ENCODE measurements at places on chromosomes 16 and 17.

GRCh38 chr17:7844292-7845154 lies 10.3 kb upstream of the TMEM88 start:
- peak; percentile 86 for DNase-seq

DNA sequence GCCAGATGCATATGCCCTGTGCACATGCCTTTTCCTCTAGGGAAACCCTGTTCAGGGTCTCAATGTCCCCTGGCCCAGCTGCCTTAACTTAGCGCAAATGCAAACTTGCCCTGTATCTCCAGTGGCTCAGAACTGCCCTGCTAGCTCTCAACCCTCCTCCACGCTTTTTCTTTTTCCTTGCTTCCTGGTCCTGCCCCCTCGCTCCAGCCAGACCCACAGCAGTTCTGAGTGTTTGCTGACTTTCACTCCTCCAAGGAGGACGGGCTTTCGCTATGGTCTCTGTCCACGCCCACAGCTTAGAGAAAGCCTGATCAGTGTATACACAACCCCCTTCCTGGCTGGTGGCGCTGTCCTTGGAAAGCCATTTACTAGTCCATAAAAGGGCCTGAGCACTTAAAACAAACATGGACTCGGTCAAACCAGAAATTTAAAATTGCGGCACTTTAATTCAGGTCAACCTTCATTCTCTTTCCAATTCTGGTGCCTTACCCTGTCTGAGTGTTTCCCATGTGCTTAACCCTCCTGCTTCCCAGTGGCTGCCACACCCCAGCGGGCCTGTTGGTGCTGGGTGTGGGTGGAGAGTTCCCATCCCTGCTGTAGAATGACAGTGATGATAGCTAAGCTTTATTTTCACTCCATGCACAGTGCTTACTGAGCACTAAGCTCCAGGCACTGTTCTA lies 15.6 kb upstream of the TMEM98 start:
- peak; percentile 88 for DNase-seq

- DNase-seq: no peak
Measured at GRCh38 chr17:36856903-36857381, 80.3 kb upstream of the LHX1 start.

DNA sequence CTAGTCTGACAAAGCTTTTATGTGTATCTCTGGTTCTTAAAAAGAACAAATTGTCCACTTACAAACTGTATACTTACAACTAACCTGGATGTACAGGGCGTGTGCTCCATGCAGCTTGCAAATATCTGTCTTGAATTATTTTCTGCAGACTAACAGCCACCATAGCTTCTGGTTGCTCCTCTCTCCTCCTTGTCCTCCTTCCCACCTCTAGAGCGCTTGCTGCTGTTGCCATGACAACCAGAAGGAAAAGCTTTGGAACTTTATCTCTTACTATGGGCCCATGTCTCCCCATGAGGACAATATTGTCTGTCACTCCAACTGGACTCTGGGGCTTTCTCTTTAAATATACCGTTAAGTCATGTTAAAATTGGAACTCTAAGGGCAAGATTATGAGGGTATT lies 71.5 kb upstream of the DHX40 start:
- no peak for DNase-seq

DNA sequence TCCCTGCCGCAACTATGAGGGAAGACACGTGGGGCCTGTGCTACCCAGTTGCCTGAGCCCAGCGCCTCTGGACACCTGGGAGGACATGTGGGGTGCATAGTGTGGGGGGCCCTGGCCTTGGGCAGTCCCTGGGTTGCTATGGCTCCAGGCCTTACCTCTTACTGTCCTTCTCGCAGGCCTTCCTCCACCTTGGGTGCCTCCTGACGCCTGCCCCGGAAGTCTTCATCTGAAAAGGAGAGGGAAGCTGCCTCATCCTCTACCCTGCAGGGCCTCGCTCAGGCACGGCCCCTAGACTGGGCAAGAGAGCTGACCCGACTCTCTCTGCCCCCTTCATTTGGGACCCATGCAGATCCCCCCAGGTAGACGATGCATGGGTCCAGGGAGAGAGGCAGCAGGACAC lies 16.5 kb upstream of the MRPS23 start:
- no peak for DNase-seq

DNA sequence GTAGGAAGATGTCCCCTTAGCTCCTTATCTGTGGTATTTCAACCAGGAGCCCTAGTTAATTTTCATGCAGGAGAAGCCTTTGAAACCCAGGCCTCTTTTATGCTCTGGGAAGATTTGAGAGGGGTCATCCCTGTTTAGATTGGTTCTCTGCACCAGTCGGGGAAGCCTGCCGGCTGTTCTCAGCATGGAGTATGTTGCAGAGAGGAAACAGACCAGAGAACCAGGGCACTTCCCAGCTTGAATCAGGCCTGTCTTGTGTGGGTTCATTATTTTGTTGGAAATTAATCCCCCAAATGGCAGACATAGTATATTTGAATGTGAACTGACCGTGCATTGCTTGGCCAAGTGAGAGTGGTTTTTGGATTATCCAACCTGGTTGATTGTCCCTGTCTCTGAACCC lies 1082.1 kb upstream of the RBFOX1 start:
- no peak for DNase-seq

DNA sequence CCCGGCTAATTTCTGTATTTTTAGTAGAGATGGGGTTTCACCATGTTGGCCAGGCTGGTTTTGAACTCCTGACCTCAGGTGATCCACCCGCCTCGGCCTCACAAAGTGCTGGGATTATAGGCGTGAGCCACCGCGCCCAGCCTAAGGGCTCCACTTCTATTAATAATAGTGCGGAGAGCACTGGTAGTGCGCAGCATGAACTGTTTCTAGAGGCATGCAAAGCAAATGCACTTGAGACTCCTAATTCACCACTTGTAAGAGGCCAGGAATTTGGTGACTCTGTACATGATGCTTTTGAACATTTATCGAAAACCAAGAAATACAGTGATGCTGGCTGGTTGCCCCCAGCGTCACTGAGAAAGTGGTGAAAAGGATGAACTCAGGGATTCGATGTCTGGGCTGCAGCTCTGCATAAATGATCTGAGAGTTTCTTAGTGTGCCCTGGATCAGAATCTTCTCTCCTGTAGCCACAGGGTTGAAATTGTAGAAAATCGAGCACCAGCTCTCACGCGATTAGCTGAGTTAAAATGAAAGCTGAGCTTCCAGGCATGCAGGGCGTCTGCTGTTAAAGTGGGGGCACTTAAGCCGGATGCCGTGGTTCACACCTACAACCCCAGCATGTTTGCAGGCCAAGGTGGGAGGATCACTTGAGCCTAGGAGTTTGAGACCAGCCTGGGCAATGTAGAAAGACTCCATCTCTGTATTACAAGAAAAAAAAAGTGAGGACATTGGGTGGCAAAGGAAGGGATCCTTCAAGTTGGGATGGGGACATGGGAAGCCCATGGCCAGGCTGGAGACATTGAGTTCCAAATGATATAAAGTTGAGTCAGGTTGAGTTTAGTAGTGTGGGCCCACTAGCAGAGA lies 4.8 kb downstream of the RNF213 start:
- DNase-seq: no peak

DNA sequence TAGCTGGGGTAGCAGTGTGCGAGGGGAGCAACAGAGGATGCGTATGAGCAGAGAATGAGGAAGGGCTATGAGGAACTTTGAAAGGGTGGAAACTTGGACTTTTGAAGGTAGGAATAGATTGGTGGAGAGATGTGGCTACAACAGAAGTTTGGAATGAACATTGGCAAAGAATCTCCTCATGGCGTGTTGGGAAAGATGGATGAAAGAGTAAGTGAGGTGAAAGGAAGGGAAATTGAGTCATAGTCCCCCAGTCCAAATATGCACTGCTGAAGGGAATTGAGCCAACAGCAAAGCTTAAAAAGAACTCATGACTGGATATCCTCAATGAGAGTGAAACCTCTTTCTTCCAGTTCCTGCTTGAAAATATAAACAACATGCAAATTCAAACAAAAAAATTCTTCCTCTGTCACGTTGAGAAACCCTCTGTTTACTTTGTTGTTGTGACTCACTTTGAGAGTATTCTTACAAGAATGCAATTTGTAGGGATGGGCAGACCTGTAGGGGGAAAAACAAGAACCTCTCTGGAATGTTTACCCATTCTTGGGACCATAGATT lies 313.2 kb upstream of the KCNJ16 start:
- DNase-seq: no peak

GRCh38 chr16:62751218-62751617 lies 715.0 kb upstream of the CDH8 start:
- no peak for DNase-seq

DNA sequence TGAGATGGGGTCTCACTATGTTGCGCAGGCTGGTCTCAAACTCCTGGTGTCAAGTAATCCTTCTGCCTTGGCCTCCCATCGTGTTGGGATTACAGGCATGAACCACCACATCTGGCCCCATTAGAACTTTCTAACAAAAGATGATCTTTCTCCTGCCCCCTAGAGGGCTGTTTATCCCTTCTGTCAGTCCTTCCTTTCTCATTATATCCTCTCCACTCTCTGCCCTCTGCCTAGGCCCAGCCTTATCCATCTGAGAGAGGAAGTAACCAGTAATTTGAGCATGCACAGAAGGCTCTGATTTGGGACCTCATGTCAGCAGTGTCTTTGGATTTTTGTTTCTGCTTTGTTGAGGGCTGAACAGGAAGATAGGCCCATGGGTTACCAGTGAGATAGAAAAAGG lies 4.4 kb upstream of the DHX40 start:
- DNase-seq: peak; percentile 55

DNA sequence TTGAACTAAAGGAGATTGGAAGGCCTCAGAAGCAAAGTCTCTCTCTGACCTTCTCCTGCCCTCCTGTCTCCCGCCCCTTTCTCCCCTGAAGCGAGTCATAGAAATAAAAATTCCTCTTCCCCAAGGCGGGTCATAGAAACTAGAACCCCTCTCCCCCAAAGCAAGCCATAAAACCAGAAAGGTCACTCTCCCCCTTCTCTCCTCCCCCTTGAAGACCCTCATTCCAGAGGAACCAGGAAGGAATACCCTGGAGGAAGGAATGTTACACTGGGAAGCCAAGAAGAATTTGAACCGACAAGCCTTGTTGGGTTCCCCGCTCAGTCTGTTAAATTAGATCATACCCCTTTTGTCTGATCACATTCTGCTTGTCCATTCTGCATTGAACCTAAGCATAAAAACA lies 2.7 kb upstream of the GJC1 start:
- DNase-seq: no peak

- no peak for DNase-seq
Measured at GRCh38 chr17:48258331-48258730, 150.8 kb downstream of the SNX11 start.

GRCh38 chr16:78895681-78896080 lies 704.9 kb downstream of the MAF start:
- DNase-seq: no peak

DNA sequence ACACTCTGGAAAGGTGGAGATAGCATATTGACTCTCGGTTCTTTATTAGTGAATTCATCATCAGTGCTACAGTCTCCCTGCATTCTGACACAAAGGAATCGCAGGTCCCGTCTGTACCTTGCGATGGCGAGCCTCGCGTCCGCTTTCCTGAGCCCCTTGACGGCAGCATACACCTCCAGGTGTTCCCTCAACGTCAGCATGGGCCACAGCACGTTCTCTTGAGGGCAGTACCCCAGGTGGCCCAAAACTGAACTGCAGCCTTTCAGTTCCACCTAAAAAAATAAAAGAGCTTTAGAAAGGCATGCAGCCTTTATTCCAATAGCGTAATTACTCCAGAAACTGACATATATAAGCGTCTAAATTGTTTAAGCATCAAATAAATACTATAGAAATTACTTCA lies 24.2 kb upstream of the ABCA9 start:
- peak; percentile 59 for DNase-seq

GRCh38 chr17:49546546-49547535 lies 28.8 kb upstream of the NXPH3 start:
- no peak for DNase-seq

GRCh38 chr17:14744761-14745473 lies 444.0 kb downstream of the HS3ST3B1 start:
- peak; percentile 54 for DNase-seq

GRCh38 chr17:35766903-35767510 lies 6.3 kb downstream of the C17orf50 start:
- peak; percentile 72 for DNase-seq

DNA sequence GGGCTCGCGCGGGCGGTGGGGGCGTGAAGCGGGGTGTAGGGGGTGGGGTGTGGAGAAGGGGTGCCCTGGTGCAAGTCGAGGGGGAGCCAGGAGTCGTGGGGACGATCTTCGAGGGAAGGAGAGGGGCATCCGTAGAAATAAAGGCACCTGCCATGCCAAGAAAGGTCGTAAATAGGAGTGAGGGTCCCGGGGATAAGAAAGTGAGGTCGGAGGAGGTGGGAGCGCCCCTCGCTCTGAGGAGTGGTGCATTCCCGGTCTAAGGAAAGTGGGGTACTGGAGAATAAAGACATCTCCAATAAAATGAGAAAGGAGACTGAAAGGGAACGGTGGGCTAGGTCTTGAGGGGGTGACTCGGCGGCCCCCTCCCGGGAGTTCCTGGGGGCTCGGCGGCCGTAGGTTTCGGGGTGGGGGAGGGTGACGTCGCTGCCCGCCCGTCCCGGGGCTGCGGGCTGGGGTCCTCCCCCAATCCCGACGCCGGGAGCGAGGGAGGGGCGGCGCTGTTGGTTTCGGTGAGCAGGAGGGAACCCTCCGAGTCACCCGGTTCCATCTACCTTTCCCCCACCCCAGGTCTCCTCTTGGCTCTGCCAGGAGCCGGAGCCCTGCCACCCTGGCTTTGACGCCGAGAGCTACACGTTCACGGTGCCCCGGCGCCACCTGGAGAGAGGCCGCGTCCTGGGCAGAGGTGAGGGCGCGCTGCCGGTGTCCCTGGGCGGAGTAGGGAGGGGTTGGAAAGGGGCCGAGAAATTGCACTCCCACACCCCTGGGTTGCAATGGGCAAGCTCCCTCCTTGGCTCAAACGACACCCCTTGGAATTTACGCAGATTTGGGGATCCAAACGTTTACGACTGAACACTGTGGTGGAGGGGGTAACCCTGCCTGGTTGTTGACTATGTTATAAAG lies 888 bp downstream of the CDH1 start:
- peak; percentile 64 for DNase-seq

GRCh38 chr17:20172376-20172775 lies 163.2 kb downstream of the SPECC1 start:
- no peak for DNase-seq

- DNase-seq: no peak
Measured at GRCh38 chr16:31179219-31179746, 656 bp upstream of the FUS start.

GRCh38 chr17:795721-796120 lies 13.6 kb downstream of the MRM3 start:
- DNase-seq: no peak

- no peak for DNase-seq
Measured at GRCh38 chr17:57484826-57485565, 228.7 kb downstream of the MSI2 start.

DNA sequence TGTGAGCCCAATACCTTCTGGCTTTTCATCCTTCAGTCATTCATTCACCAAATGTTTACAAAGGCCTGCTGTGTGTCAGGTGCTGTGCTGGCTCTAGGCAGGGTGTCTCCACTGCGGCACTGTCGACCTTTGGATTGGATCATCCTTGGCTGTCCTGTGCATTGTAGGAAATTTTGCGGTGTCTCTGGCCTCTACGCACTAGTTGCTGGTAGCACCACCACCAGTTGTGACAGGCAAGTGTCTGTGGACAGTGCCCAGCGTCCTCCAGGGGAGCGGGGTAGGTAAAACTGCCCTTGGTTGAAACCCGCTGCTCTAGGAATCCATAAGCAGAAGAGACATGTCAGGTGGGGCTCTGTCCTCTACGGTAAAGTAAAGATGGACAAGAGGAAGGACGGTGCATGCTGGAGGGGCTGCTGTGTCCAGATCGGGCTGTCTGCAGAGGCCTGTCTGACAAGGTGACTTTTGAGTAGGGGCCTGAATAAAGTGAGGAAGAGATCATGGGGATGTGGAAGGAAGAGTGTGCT lies 123.7 kb downstream of the SNX29 start:
- no peak for DNase-seq
